ENCODE measurements at places on chromosomes 13 and 19.

GRCh38 chr19:49084206-49085019, 838 bp upstream of the SNRNP70 start:
- peak; percentile 4 for DNase-seq

- no peak for DNase-seq
Observed at GRCh38 chr13:43514311-43514710, 272.5 kb downstream of the ENOX1 start.

- no peak for DNase-seq
Observed at GRCh38 chr13:29861694-29862110, 11.3 kb upstream of the UBL3 start.

GRCh38 chr13:95494082-95494681, 58.3 kb upstream of the CLDN10 start:
- DNase-seq, result peak; percentile 69

DNA sequence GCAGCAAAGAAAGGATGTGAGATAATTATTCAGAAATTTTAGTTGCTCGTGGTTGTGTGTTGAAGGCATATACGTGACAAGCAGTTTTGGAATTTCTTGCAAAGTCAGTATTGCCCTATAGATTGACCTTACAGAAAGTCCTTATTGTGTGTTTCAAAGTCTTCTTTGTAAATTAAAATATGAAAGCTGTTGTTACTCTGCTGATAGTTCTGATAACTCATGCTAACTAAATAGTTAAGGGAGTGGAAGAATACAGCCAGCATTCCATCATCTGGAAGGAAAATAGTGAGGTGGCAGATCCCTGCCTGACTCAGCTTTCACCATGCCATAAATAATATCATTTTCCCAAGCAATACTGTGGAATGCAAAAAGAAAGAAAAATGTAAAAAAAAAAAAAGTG, 27.2 kb downstream of the WASF3 start:
- DNase-seq, result no peak

- DNase-seq, result no peak
Observed at GRCh38 chr19:3443840-3444694, 36.3 kb downstream of the SMIM24 start.

DNA sequence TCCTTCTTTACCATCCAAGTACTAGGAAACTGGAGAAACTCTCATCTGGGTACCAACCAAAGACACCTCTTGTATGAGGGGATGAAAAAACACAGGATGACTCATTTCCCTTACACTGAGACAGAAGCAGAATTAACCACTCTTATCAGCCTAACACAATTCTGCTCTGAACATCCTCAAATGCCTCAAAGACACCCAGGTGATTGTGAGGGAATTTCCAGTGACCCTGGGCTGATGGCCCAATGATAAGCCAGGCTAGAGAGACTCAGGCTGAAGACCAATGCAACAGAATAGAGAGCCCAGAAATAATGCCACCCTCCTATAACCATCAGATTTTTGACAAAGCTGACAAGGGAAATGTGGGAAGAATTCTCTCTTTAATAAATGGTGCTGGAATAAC, 7.0 kb downstream of the ZNF737 start:
- no peak for DNase-seq

- no peak for DNase-seq
Observed at GRCh38 chr19:33774751-33775150, 21.9 kb upstream of the KCTD15 start.

DNA sequence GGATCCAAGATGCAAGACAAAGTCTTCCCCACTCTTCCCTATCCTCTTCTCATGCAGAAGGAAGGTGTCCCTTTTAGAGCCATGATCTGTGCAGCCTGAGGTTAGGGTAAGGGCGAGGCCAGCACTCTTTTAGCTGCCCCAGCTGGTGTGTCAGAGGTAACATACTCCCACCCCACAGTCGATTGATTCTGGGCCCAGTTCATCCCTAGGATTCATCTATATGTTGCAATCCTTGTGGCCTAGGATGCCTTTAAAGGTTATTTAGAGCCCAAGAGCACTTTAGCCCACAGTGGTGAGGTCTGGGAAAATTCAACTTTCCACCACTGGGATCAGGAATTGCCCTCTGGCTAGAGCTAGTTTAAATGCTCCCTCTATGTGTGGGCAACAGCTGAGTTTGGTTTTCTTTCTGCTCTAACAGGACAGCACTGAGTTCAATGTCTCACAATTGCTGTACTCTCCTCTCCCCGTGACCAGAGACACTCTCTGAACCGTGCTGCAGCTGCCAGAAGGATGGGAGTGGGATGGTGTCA, 201.3 kb upstream of the SERP2 start:
- no peak for DNase-seq

- DNase-seq, result no peak
Observed at GRCh38 chr13:100540621-100541020, 48.0 kb downstream of the GGACT start.

DNA sequence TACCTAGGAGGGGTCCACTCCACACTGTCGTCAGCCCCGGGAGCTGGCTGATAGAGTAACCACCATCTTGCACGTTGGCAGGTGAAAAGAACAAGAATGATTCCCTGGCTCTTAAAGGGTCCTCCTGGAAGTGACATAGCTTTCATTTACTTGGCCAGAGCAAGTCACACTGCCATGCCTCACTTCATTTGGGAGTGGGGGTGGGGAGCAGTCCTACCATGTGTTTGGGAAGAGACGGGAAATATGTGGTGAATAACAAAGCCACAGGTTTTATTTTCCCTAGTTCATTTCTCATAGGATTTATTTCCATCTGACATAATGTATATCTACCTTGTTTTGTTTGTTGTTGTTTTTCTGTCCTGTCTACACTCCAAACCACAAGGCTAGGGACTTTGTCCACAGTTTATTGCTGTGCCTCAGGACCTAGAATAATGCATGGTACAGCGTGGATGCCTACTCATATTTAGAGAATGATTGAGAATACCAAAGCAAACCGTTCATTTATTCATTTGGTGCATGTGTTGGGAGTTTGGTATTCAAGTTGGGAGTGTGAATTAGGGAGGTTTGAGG, 26.8 kb downstream of the UBAC2 start:
- DNase-seq, result no peak

DNA sequence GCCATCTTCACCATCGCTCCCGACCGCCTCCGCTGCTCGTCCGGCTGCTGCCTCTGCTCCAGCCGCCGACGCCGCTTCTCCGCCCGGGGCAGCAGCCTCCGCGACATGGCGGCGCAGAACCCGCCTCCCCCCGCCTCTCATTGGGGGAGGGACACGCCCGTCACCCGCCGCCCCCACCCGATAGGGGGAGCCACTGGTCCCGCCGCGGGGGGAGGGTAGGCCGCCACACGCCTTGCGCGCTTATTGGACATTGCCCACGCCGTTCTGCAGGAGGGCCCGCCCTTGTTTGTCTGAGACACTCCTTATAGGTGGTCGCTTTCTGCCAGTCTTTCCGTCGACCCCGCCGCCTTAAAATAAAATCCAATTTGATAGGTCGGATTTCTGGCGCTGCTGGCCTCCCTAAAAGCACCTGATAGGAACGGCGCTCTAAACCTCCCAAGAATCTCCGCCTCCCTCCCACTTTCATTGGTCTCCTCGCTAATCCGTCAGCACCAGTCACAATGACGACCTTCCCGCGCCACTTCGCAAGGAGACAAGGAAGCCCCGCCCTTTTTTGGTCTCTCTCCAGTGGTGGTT, at the start of gene HNRNPL:
HNRNPL (minus strand) TSS at position 127 of the 576 bp plus-strand sequence; CDS start at position 107, 20 bp downstream.
- DNase-seq, result peak; percentile 100

- no peak for DNase-seq
Observed at GRCh38 chr19:55095260-55096060, 19.8 kb downstream of the EPS8L1 start.

DNA sequence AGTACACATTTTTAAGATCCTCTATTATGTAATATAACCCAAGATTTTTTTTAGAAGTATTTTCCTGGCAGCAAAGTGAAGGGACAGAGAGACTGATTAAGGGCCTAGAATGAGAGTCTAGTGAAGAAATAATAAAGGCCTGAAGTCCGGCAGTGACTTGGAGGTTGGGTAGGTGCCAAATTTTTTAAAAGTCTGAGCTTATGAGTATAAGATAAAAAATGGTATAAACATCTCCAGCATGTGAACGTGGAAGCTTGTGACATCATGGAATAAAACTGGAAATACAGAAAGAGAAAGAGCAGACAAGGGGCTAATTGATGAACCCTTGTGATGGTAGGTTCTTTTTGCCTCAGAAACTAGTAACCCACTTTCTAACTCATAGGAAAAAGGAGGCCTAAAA, 174.6 kb downstream of the SUCLA2 start:
- no peak for DNase-seq

DNA sequence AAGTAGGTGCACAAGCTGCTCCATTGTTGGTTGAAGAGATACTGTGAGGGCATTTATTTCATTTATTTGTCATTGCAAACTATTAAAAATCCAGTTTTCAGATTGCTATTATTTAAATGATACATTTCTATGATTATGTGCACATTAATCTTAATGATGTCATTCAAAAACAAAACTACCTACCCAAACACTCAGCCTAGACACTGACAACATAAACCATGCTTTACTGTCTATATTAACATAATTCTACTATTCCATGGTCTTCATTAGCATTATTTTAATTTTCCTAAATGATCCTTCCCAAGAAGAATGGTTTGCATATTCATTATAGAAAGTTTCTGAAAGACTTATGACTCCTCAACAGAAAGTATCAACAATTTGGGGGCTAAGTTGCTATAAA, 813.0 kb upstream of the SLITRK5 start:
- DNase-seq, result no peak

- DNase-seq, result no peak
Observed at GRCh38 chr13:95579303-95579702, 26.8 kb downstream of the CLDN10 start.

- DNase-seq, result no peak
Observed at GRCh38 chr13:48816700-48817099, 159.0 kb upstream of the FNDC3A start.

DNA sequence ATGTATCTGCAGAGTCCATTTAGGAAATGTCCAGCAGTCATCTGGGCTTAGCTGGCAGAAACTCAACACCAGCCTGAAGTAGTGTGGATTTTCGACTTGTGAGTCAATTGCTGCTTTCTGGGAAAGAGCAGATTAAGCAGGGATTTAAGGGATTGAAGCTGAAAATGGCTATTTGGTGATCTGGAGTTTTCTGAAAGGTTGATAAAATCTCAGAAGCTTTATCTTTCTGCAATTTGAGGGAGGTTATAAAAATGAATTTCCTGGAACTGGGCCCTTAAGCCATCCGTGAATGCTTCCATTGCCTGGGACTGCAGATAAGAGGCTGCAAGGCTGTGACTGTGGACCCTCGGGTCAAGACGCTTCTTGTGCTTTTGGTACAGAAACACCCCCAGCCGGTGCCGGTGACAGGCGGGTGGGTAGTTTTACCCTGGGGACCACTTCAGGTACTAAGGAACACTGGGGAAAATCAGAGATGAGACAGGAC, 61.5 kb downstream of the COL4A1 start:
- no peak for DNase-seq

GRCh38 chr19:2327773-2328400, 499 bp downstream of the LSM7 start:
- no peak for DNase-seq

GRCh38 chr19:44927746-44928145, 13.3 kb downstream of the APOC1 start:
- DNase-seq, result no peak

GRCh38 chr19:13808856-13809255, 13.6 kb downstream of the ZSWIM4 start:
- DNase-seq, result no peak
